ENCODE measurements at places on chromosomes 12 and 14. TPM values are rescaled to one million over a fixed set of nuclear protein-coding genes. Genes with fewer than 3 reads are reported as not detected.

Gene PLXNC1
- total RNA-seq, result 12.0 TPM

Gene FLVCR2
- total RNA-seq, result 8.7 TPM

Gene FGF23
- 0.47 TPM for total RNA-seq

Gene CCDC196
- not detected for total RNA-seq

Gene TAOK3
- 13.6 TPM for total RNA-seq

Gene TMEM119
- 2.6 TPM for total RNA-seq

Gene CFAP251
- total RNA-seq, result 1.6 TPM

Gene RNASE2
- total RNA-seq, result 27.0 TPM

Gene LIN7A
- 20.6 TPM for total RNA-seq

Gene SDR9C7
- not detected for total RNA-seq

Gene SLC7A7
- 9.2 TPM for total RNA-seq

GRCh38 chr12:70754330-70754741, 117.1 kb upstream of the PTPRB start:
- H3K4me1 ChIP-seq, result no peaks in the 10 kb centered on the region
- H3K27me3 ChIP-seq, result no peaks in the 10 kb centered on the region
- no peak overlapping the region for H3K4me3 ChIP-seq

- H3K27ac ChIP-seq, result no peak overlapping the region
- no peaks in the 10 kb centered on the region for H3K36me3 ChIP-seq
- peaks cover 4% of the 10 kb centered on the region for H3K4me1 ChIP-seq
- no peak for DNase-seq
- no peak overlapping the region for H3K4me3 ChIP-seq
These were observed 46.3 kb upstream of the HECTD1 start for GRCh38 chr14:31253746-31254471.

- peak overlapping the region; percentile 80 for H3K4me3 ChIP-seq
- peaks cover 26% of the 10 kb centered on the region for H3K4me1 ChIP-seq
- peak overlapping the region; percentile 75 for H3K27ac ChIP-seq
- H3K27me3 ChIP-seq, result no peaks in the 10 kb centered on the region
These were observed 2.9 kb upstream of the CACNB3 start for GRCh38 chr12:48815126-48816110.

- H3K4me1 ChIP-seq, result peaks cover 8% of the 10 kb centered on the region
- no peaks in the 10 kb centered on the region for H3K27me3 ChIP-seq
- no peak for DNase-seq
These were observed 23.3 kb downstream of the LMNTD1 start for GRCh38 chr12:25529738-25530137.

DNA sequence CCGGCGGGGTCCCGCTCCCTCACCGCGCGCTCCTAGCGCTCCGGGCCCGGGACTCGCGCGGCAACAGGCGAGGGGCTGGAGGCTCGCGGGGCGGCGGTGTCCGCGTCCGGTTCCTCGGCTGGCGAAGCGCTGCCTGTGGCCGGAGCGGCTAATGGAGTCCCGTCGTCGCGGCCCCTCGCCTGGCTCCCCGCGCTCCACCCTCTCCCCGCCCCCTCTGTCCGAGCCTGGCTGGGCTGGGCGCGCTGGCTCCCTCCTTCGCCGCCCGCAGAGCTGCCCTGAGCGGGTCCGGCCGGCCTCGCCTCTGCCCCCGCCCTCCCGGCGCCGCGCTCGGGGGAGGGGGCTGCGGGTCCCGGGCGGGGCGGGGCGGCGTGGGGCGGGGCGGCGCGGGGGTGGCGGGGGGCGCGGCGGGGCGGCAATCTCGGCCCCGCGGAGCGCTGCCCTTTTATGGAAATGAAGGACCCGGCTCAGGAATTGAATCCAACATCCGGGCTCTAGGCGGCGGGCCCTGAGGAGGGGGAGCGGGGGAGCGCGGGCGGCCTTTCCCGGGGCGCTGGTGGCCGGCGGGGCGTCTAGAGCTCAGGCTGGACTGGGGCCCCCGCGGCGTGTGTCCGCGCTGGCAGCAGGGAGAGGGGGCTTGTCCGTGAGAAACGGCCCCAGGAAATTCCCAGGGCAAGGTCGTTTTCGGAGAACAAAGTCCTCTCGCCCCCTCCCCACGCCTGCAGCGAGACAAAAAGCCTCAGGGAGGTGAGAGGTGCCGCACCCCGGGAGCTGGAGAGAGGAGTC, at the start of gene FERMT2:
FERMT2 (minus strand) TSS at position 153 of the 783 bp plus-strand sequence. CDS start 482 bp downstream, outside the sequence.
- H3K27ac ChIP-seq, result peak within 1 kb of the TSS; percentile 98
- H3K4me3 ChIP-seq, result peak within 1 kb of the TSS; percentile 83
- no peaks in the 10 kb centered on the region for H3K27me3 ChIP-seq
- DNase-seq, result peak; percentile 77

GRCh38 chr12:80053051-80053790, 46.1 kb upstream of the OTOGL start:
- H3K4me1 ChIP-seq, result no peaks in the 10 kb centered on the region
- H3K27ac ChIP-seq, result no peak overlapping the region
- H3K4me3 ChIP-seq, result no peak overlapping the region
- no peaks in the 10 kb centered on the region for H3K36me3 ChIP-seq

- peaks cover 2% of the 10 kb centered on the region for H3K4me1 ChIP-seq
- H3K36me3 ChIP-seq, result peaks cover 31% of the 10 kb centered on the region
- no peaks in the 10 kb centered on the region for H3K27me3 ChIP-seq
- no peak overlapping the region for H3K27ac ChIP-seq
- DNase-seq, result no peak
These were observed 17.6 kb upstream of the FAM177A1 start for GRCh38 chr14:35028435-35028834.

DNA sequence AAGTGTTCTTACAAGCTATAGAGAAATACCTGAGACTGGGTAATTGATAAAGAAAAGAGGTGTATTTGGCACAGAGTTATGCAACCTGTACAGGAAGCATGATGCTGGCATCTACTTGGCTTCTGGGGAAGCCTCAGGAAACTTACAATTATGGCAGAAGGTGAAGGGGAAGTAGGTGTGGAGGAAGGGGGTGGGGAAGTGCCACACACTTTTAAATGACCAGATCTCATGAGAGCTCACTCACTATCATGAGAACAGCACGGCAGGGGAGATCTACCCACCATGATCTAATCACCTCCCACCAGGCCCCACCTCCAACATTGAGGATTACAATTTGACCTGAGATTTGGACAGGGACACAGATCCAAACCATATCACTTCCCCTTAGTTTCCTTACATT, 32.8 kb downstream of the TSHR start:
- no peaks in the 10 kb centered on the region for H3K36me3 ChIP-seq
- H3K4me1 ChIP-seq, result peaks cover 3% of the 10 kb centered on the region
- no peak overlapping the region for H3K27ac ChIP-seq
- no peak for DNase-seq
- no peak overlapping the region for H3K4me3 ChIP-seq
- no peaks in the 10 kb centered on the region for H3K27me3 ChIP-seq

GRCh38 chr14:74402401-74403251, 23.4 kb downstream of the SYNDIG1L start:
- H3K4me3 ChIP-seq, result no peak overlapping the region
- H3K4me1 ChIP-seq, result peaks cover 4% of the 10 kb centered on the region
- no peak for DNase-seq

GRCh38 chr14:79581912-79582576, 629.3 kb downstream of the DIO2 start:
- H3K36me3 ChIP-seq, result no peaks in the 10 kb centered on the region
- no peak overlapping the region for H3K27ac ChIP-seq
- no peaks in the 10 kb centered on the region for H3K27me3 ChIP-seq
- no peaks in the 10 kb centered on the region for H3K4me1 ChIP-seq

GRCh38 chr14:32393119-32393518, 64.0 kb downstream of the AKAP6 start:
- DNase-seq, result no peak
- no peaks in the 10 kb centered on the region for H3K4me1 ChIP-seq
- no peak overlapping the region for H3K4me3 ChIP-seq
- H3K27ac ChIP-seq, result no peak overlapping the region
- H3K27me3 ChIP-seq, result no peaks in the 10 kb centered on the region
- no peaks in the 10 kb centered on the region for H3K36me3 ChIP-seq

DNA sequence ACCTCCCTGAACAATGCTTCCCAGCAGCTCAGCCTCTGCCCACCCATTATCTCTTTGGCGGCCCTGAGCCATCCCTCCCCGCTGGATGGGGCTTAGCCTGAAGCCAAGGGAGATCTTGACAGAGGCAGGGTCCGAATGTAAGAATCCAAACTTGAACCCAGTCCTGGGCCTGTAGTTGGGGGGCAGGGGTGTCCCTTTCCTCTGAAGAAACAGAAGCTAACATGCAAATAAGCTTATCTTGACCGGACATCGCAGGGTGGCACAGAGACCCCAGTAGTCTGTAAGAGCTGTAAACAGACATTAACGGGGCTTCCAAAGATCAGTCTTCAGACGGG, 6.0 kb downstream of the DLK1 start:
- H3K4me3 ChIP-seq, result no peak overlapping the region
- no peaks in the 10 kb centered on the region for H3K36me3 ChIP-seq
- DNase-seq, result no peak
- no peak overlapping the region for H3K27ac ChIP-seq
- peaks cover 5% of the 10 kb centered on the region for H3K27me3 ChIP-seq

DNA sequence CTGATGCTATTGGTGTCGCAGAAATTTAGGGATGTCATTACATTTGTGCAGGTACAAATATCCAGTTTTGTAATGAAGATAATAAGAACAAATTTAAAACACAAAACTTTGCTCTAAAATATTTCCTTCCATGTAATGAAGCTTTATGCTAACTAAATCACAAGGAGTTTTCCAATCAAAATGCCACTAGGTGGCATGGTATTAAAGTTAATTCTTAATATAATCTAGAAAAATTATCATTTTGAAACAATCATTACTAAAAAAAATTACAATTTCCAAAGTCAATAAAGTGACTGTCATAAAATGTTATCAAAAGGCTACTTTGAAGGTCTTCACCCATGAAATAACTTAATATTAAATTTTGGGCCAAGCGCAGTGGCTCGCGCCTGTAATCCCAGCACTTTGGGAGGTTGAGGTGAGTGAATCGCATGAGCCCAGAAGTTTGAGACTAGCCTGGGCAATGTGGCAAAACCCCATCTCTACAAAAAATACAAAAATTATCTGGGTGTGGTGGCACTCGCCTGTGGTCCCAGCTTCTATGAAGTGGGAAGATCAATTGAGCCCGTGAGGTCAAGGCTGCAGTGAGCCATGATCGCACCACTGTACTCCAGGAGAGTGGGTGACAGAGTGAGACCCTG, 77.4 kb downstream of the KIF21A start:
- H3K27me3 ChIP-seq, result no peaks in the 10 kb centered on the region
- DNase-seq, result no peak
- no peaks in the 10 kb centered on the region for H3K4me1 ChIP-seq
- H3K27ac ChIP-seq, result no peak overlapping the region
- no peak overlapping the region for H3K4me3 ChIP-seq

DNA sequence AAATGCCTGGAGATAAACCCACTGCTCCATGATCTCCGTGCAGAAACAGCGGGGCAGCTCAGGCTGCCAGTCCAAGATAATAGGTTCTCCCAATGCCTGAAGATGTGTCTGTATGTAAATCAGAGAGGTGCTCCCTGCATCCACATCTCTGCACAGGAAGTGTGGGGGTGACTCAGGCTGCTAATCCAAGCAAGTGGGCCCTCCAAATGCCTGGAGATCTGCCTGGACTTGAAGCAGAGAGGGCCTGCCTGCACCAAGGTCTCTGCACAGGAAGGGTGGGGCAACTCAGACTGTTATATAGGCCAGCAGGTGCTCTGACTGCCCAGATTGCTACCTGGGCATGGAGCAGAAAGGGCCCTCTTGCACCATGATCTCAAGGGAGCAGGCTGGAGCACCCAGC, 504.7 kb downstream of the LRFN5 start:
- no peaks in the 10 kb centered on the region for H3K36me3 ChIP-seq
- peaks cover 2% of the 10 kb centered on the region for H3K27me3 ChIP-seq
- no peak for DNase-seq

DNA sequence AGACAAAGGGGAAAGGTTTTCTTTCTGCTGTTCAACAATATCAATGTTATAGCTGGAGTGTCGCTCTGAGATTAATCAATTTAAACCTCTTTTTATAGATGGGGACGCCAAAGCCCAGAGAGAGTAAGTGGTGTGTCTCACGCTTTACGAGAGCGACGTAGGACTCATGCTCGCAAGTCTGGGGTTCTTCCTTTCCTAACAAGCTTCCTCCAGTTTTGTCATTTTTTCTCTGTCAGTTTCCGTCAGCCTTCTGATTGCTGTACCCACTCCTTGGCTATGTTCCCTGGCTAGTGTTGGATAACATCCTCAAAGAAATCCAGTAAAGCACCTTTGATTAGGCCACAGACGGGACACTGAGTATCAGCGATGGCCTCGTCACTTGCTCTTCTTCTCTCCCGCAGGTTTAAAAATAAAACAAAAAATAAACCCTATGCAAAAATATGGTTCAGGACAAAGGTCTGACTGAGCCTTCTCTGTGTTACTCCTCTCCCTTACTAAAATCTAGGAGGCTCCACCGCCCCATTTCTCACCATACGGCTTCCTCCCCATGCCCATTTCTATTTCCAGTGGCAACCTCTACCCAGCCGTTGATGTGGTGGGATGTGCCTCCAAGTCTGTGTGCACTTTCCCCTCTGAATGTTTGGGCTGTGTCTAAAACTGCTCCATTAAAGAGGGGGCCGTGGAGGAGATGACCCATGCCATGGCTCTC, 172.7 kb upstream of the PARP11 start:
- no peak overlapping the region for H3K27ac ChIP-seq
- H3K27me3 ChIP-seq, result no peaks in the 10 kb centered on the region
- no peaks in the 10 kb centered on the region for H3K4me1 ChIP-seq
- no peaks in the 10 kb centered on the region for H3K36me3 ChIP-seq
- no peak for DNase-seq

DNA sequence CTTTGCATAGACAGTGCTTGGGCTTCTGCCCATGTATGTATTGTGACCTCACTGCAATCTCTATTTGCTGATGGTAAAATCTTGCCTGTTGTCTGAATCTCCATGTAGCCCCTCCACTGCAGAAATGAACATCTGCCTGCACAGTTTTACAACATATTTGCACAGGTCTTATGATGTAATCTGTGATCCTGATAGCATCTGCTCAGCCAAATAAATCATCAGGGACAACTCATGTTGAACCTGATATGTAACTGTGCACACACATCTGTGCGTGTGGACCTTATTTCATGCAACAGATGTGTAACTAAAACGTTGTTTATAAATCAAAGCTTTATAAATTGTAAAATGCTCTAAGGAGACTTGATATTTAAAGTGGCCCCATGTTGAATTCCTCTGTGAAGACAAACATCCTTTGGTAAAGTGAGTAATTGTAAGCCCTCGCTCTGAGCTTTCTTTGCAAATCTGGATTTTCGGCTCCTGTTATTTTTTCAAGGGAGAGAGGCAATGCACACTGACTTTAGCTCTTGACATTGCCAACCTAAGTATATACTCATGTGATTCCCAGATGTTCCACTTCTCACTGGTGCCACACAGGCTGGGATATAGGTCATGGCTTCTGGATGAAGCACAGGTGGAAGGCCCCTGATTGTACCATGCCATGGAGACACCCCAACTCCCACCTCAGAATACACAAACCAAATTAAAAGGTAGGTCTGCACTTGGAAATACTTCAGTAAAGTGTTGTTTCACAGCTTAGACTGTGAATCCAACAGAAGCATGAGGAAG, 371.3 kb downstream of the GRIN2B start:
- no peaks in the 10 kb centered on the region for H3K36me3 ChIP-seq
- H3K4me1 ChIP-seq, result peaks cover 6% of the 10 kb centered on the region
- DNase-seq, result no peak
- no peak overlapping the region for H3K4me3 ChIP-seq

GRCh38 chr12:92988622-92989130, 59.6 kb upstream of the EEA1 start:
- no peak for DNase-seq
- H3K27ac ChIP-seq, result no peak overlapping the region
- no peaks in the 10 kb centered on the region for H3K27me3 ChIP-seq
- H3K36me3 ChIP-seq, result no peaks in the 10 kb centered on the region
- H3K4me1 ChIP-seq, result peaks cover 14% of the 10 kb centered on the region
